ENCODE measurements at places on chromosomes 1 and 21.
A peak's percentile ranks its signal among the peaks of the same experiment; 100 is the strongest.

GRCh38 chr1:243837907-243838535 is 12.0 kb downstream of the AKT3 start:
- no peak for DNase-seq

- no peak for DNase-seq
Observed at GRCh38 chr1:100995198-100995988, 30.2 kb downstream of the DPH5 start.

DNA sequence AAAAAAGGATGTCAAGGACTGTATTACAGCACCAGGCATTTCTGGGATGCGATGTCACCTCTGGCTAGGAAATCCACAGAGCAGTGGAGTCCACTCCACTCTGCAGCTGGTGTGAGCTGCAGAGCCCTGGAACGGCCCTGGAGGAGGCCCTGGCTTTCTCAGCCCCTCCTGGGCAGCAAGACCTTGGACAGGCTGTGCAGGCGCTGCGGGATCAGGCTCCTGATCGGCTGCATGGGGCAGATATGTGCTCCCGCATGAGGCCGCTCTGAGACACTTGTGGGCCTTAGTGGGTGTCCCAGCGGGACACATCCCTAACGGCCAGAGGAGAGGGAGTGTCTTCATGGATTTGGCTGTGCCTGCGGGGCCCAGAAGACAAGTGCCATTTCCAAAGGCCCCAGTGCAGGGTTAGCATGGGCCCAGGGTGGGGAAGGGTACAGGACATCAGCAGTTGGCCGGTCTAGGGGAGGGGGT is 6.2 kb downstream of the DNMT3L start:
- DNase-seq = no peak

GRCh38 chr1:19169642-19170041 is 40.4 kb downstream of the UBR4 start:
- no peak for DNase-seq

GRCh38 chr1:157725221-157725577 is 24.6 kb upstream of the FCRL3 start:
- DNase-seq = no peak

GRCh38 chr1:32400876-32401631 is 6.8 kb upstream of the BSDC1 start:
- peak; percentile 64 for DNase-seq

DNA sequence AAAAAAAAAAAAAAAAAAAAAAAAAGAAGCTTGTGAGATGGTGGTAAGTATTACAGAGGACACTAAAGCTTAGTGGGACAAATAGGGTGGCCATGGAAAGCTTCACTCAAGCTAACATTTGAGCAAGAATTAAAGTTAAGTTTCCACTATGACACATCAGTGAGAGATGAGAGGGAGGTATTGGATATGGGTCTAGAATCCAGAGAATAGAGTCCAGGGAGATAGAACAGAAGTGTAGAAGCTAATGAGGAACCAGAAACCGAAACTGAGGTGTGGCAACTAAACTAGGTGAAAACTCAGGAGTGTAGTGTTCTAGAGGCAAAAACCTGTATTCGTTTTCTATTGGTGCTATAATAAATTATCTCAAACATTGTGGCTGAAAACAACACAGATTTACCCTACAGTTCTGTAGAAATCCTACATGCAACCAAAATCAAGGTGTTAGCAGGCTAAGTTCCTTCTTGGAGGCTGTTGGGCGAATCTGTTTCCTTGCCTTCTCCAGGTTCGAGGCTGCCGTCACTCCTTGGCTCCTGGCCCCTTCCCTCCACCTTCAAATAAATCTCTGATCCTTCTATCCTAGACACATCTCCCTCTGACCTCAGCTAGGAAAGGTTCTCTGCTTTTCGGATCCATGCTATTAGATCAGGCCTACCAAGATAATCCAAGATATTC is 36.2 kb downstream of the PTP4A2 start:
- no peak for DNase-seq

DNA sequence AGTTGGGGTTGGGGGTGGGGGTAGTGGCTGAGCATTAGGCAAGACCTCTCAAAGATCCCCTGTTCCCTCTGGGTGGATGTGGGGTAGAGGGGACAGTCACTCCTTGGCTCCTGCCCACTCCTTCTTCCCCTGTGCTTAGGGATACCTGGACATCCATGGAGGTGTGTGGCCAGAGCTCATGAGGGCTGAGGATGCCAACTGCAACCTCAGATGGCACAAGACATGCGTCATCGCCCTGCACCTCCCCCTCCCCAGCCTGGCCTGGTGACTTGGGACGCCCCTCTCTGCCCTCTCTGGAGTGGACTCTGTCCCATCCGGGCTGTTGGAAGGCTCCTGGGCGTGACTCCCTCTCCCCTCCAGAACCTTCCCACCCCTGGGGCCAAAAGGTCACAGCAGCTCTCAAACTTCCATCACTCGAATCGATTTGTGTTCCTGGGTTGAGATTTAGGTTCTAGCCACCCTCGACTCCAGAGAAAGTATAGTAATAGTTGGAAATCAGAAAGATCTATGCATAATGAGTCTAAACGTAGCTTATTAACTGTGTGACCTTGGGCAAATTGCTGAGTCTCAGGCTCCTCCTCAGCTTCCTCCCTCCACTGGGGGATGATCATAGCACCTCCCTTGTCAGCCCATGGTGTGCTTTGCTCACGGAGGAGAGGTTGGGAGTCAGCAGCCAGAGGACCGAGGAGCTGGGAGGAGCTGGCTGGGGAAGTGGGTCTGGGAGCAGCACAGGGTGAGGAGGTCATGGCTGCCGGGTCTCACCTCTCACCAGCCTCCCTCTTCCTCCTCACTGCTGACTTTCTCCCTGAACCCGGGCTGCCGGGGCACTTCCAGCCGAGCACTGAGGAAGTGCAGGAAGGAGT is 2.2 kb upstream of the PTPN7 start:
- no peak for DNase-seq

DNA sequence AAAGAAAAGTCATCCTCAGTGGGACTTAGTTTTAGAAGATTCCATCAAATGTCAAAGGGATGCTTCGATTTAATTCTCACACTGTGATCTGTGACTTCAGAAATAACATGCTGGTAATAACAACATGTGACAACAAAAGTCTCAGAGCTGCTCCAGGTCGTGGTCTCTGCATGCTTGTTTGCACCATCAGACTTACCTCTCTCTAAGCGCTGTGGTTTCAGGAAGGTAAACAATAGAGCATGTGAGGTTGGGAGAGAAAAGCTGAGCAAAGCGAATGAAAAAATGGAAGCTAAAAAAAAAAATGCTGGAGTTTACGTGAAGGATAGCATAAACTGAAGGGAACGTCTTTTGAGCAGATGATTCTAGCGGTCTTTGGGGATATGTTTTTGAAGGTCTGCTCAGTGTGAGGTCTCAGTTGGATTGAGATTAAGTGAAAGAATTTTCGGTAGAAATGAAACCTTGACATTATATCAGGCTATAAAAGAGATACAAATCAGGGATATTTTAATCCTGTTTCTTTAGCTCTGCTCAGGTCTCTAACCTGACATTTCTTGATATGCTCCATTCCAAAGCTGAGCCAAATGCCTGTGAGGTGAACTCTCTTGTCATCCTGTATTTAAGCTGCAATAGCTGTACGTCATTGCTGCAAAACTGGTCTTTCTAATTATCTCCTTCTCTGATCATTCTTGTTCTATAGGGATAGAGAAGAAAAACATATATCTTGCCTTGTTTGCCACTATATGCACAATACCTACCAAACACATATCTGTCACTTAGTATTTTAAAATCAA is 86.5 kb downstream of the C1orf21 start:
- DNase-seq = no peak

DNA sequence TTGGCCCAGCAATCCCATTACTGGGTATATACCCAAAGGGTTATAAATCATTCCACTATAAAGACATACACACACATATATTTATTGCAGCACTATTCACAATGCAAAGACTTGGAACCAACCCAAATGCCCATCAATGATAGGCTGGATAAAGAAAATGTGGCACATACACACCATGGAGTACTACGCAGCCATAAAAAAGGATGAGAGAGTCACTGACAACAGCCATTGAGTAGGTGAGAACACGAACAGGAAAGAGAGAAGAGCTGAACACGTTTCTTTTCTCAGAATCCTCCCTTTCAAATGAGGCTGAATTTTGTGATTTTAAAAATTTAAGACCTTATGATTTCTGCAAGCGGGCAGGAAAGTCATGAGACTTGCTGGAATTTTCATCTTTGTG is 10.1 kb upstream of the RABGAP1L start:
- DNase-seq = no peak

DNA sequence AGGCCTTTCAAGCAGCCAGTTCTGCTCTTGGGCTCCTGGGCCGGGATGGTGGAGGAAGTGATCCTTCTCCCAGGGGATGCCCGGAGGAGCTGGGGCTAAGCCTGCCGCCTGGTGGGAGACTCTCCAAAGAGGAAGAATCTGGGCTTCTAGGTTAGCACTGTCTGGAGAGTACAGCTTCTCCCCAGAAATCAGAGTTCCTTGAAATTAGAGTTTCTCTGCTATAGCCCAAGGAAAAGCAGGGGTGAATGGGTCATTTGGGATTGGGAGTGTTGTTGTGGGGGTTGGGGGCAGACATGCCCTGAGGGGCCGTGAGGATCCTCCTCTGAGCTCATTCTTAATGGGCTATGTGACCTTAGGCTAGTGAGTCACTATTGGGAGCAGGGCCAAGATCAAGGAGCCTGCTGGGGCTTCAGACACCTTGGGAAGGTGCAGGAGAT is 6.5 kb downstream of the LGR6 start:
- DNase-seq = no peak
